GM23248 (cell line): ENCODE measurements at places on chromosomes 7 and 10.

DNA sequence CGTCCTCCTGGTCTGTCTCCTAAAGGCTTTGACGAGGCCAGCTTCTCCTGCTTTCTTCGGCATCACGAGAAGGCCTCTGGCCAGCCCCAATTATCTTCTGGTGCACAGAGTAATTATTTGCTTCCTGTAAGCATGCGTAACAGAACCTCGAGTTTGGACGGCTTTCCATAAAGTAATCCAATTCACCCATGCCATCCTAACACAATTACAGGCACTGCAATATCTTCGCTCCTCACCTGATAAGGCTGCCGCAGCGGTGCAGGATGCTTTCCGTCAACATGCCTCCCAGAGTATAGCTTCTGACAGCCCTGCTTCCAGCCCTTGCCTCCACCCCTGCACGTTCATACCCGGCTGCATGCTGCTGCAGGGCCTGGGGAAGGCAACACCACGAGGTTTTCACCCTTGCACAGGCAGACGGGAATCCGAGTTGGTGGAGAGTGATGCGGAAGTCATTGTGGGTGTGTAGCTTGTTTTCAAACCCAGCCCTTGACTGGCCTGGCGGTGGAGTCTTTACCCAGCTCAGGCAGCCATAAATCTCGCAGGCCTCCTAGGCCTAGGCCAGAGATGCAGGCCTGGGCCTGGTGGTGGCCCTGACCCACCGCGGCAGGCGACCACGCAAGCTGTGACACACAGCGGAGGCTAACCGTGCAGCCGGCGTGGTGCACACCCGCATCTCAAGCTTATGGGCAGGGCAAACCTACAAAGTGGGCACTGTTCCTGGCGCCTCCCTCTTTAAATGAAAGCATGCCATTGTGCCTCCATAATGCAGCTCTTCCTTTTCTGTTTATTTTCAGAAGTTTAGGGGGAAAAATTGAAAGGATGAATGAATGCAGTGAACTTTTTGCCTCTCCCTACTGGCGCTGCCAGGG lies 12.7 kb downstream of the EBF3 start:
- no peak for DNase-seq

DNA sequence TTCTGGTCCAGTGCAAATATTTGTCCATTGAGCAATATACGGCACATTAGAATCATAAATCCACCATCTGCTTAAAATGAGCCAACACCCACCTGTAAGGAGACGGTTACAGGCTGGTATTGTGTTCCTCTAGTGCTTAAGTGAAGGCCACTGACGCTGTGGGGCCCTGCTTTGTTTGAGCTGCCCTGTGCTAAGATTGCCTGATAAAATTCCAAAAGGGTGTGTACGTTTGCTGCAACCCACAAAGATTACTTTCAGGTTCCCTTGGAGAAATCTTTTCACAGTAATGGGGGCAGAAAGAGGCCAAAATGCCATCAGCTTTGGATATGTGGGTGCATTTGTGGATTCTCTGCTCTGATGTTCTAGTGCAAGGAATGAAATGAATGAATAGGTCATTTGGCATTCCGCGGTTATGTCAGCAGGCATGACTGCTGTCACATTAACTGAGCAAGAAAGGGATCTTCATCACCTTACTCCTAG lies 34.4 kb downstream of the AGR3 start:
- DNase-seq: no peak

- peak; percentile 46 for DNase-seq
Observed at GRCh38 chr7:113085781-113086390, 741 bp downstream of the GPR85 start.

- peak; percentile 67 for DNase-seq
Observed at GRCh38 chr10:119219871-119220270, 12.5 kb downstream of the GRK5 start.

- DNase-seq: no peak
Observed at GRCh38 chr7:35648367-35648766, 46.6 kb downstream of the HERPUD2 start.

- DNase-seq: no peak
Observed at GRCh38 chr10:124692100-124692446, 52.1 kb downstream of the FAM53B start.

DNA sequence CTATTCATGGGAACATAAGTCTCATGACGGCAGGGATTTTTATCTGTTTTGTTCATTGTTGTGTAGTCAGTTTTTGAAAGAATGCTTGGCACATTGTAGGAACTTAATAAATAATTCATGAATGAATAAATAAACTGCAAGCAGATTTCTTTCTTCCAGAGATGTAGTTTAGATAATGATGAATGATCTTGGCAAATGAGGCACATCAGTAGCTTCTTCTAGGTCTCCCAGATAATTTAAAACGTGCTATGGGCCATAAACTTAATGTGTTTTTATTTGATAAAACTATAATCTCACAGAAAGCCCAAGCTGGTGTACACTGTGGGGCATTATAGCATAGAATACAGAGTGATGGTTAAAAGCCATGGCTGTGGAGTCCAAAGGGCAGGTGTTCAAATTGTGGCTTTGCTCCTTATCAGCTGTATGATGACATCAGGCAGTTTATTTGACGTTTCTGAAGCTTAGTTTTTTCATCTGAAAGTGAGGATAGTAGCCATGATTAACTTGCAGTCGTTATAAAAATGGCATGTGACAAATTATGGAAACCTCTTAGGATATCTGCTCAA lies 3.5 kb downstream of the MGAM start:
- DNase-seq: no peak

DNA sequence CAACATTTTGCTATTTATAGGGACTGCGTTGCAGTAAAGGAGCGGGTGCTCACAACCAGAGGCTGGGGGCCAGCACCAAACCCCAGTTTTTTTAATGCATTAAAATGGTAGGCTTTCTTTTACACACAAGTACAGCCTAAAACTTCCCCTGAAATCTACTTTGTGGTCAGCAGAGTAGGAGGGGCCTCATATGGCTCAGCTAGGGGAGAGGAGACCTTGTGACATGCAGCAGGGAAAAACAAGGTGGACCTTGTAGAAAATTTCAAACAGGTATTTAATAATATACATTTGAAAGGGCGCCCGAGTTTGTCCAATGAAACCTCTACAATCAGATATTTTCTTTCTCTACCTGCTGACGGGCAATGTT lies 1.4 kb downstream of the CCDC136 start:
- DNase-seq: no peak

- DNase-seq: peak; percentile 85
Observed at GRCh38 chr10:23095966-23096801, 805 bp downstream of the MSRB2 start.

GRCh38 chr10:53770903-53771302 lies 998.3 kb upstream of the MBL2 start:
- no peak for DNase-seq

DNA sequence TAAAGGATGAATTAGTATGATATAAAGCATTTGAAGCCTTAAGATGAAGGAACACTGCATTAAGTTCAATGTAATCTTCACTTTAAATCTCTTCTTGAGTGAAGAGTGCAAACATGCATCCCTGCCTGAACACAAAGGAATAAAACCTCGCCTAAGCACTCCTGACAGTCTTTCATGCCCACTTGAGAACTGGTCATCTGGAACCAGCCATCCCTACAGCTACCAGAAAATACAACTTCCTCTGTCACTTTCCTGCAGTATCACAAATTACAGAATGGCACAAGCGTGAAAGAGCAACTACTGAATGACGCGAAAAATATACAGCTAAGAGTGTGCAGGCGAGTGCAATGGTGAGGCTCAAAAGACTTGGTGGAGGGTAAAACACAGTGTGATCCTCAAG lies 1079.9 kb downstream of the CNTNAP2 start:
- no peak for DNase-seq

DNA sequence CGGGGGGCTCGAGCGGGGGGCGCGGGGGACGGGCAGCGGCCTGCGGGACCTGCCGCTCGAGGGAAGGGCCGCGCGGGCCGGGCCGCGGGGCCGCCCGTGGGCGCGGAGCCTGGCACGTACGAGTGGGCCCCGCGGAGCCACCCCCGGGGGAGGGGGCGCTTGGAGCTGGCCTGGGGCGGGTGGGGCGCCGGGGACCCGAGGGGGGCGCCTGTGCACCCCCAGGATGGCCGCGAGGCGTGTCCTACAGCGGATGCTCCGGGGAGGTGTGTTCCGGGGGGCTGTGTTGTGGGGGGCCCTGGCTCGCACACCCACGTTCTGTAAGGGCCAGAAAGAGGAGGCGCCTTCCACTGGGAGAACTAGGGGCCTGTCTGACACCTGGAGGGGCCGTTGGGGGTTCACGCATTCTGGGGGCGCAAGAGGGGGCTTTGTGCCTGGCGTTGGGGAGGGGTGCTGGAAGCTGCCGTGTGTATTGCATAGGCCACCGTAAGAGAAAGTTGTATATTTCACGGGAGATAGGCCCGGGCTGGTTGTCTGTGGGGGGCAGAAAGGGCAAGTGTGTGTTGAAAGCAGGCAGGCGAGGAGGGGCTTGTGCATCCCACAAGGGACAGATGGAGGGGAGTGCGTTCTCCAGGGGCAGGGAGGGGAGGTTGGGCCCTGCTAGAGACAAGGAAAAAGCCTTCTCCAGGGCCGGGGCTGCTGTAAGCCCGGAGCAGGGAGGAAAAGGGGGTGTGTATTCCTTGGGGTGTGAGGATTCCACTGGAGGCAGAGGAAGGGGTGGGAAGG lies 663 bp downstream of the VPS37D start:
- peak; percentile 27 for DNase-seq

DNA sequence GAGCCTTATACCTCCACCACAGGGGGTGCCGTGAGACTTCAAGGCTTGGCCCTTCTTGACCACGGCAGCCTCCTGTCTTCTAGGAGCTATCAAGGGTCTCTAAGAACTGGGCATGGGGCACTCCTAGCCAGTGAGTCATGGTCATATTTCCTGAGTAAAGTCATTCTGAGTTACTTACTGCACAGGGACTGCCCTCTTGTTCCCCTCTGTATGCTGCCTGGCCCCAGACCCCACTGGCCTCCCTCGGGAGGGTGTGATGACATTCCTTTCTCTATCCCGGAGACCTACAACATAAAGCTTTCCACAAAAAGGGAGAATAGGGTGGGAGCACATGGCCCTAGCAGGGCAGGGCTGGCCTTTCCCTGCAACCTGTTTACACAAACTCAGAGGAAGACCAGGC lies 21.4 kb downstream of the DPCD start:
- DNase-seq: no peak

DNA sequence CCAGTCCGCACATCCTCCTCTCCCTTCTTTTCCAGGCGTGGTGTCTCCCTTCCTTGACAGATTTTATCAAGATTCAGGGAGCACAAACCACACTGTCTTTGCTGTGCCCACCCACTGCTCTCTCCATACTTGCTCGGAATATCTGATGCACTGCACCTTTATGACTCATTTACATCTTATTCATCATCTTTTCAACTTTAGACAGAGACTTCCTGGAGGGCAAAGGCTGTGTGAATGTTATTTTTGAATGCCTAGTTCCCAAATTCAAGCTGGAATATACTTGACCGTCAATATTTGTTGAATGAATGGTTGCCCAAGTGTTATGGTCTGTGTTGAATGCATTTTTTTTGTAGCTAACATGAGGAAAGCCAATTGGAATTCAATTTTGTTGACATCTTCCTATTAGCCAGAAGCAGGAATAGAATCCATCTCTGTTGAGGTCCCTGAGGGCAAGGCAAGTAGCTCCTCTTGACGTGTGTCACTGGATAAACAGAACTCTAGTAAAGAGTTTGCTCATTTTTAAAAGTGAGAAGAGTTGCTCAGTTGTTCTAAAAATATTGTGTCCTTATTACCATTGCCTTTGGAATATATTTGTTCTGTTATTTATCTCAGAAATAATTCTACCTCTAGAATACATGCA lies 95.0 kb downstream of the KLF6 start:
- no peak for DNase-seq

DNA sequence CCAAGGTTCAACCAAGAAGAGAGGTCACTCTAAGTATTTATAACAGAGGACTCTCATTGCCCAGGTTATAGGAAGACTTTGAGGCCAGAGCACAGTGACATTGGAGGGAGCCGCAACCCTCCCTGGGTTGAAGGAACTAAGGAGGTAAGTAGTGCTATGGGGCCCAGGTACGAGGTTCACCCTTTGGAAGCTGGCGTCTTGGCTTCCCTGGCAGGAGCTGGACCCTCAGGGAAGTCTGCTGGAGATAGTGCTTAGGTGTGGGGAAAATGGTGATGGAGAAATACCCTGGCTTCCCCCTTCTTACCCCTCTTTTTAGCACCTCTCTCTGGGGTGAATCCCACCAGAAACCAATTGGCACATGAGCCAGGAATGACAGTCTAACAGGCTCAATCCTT lies 317.9 kb upstream of the ZNF32 start:
- DNase-seq: no peak

- peak; percentile 6 for DNase-seq
Observed at GRCh38 chr10:22372917-22373316, 27.6 kb downstream of the SPAG6 start.

GRCh38 chr10:32155075-32155516 lies 98.9 kb upstream of the KIF5B start:
- DNase-seq: peak; percentile 84

DNA sequence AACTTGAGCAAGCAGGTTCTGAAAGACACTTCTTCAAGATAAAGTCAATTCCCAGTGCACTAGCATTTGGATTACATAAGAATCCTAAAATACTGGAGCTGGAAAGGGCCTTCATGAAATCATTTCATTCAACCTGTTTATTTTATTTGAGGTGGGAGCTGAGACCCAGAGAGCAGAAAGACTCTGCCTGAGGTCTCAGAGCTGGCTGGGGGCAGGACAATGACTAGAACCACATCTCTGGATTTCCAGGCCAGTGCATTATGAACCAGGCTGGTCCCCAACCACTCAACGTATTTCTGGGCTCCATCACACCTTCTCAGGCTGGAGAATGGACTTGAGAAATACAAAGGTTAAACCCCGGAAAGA lies 8.4 kb downstream of the ANXA11 start:
- no peak for DNase-seq

- DNase-seq: peak; percentile 43
Observed at GRCh38 chr7:46814516-46815250, 767.2 kb downstream of the TNS3 start.

- DNase-seq: peak; percentile 30
Observed at GRCh38 chr7:156731651-156732050, 91.1 kb downstream of the RNF32 start.

DNA sequence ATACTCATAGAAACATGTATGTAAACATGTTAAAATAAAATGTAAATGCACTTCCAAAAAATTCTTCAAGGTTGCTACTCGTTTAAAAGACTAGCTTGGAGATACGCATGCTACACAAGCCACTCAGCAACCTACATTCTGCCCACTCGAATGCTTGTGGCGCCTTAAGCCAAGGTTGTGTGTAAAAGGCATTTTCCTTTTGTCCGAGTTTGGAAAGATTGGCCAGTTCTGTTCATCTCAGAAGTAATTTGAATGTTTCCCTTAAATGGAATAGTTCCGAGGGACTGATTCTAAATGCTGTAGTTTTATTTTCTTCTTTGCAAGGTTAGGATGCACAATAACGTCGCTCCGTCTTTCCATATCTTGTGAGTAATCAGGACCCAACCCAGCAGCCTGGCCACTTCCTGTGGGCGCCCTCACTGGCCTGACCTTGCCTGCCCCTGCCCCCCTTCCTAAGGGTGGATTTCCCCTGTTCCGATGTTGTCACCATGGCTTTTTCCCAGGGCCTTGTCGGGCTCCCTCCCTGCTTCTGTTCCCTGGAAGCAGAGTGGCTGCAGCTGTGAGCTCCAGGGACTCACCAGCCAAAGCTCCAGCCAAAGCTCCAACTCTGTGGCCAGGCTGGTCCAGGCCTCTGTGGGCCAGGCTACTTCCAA lies 70.6 kb downstream of the PTPRE start:
- peak; percentile 81 for DNase-seq

- no peak for DNase-seq
Observed at GRCh38 chr10:25304606-25305005, 129.8 kb downstream of the GPR158 start.
